ENCODE measurements at places on chromosomes 16 and 17.

DNA sequence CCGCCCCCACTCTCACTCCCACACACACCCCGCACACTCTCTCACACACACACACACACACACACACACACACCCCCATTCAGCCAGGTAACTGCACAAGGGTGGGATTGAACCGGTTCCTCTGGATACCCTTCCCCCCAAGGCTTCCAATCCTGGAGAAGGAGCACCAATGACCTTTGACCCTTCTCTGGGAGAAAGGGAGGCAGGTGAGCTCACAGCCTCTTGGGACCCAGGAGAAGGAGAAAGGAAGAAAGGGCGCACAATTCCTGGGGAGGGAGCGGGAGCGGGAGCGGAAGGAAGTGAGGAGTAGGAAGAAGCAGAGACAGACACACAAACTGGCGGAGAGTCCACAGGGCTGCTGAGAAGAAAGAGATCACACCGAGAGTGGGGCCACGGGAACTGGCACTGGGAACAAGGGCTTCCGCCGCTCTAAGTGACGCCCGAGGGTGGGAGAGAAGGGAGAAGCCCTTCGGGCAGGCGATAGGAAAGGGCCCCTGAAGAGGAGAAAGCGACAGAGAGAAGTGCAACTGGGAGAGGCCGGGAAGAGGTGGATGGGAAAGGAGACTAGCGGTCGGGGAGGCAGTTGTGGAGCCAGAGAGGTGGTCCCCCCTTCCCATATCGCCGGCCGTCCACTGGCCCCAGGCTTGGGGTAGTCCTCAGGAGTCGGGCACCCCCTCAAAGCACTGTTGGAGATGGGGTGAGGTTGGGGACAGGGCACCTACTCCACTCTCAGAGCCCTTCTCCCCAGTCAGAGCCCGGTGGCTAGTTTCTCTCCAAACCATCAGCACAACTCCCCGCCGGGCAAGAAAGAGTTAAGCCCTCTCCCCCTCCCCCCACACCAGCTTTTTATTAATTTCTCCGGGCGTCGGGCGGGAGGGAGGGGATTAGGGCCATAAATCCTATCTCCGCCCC lies 1.3 kb downstream of the SAMD14 start:
- no peak for DNase-seq

- no peak for DNase-seq
These were observed 2.5 kb upstream of the STARD3 start for GRCh38 chr17:39634384-39634871.

DNA sequence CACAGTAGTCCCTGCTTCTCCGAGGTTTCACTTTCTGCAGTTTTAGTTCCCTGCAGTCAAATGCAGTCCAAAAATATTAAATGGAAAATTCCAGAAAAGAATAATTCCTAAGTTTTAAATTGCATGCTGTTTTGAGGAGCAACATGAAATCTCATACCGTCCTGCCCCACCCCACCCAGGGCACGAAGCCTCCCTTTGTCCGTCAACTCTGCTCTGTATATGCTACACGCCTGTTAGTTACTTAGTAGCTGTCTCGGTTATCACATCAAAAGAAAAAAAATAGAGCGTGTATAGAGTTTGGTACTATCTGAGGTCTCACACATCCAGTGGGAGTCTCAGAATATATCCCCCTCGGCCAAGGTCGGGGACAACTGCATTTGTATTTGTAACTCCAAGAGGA lies 129.4 kb upstream of the NOL11 start:
- DNase-seq = no peak

DNA sequence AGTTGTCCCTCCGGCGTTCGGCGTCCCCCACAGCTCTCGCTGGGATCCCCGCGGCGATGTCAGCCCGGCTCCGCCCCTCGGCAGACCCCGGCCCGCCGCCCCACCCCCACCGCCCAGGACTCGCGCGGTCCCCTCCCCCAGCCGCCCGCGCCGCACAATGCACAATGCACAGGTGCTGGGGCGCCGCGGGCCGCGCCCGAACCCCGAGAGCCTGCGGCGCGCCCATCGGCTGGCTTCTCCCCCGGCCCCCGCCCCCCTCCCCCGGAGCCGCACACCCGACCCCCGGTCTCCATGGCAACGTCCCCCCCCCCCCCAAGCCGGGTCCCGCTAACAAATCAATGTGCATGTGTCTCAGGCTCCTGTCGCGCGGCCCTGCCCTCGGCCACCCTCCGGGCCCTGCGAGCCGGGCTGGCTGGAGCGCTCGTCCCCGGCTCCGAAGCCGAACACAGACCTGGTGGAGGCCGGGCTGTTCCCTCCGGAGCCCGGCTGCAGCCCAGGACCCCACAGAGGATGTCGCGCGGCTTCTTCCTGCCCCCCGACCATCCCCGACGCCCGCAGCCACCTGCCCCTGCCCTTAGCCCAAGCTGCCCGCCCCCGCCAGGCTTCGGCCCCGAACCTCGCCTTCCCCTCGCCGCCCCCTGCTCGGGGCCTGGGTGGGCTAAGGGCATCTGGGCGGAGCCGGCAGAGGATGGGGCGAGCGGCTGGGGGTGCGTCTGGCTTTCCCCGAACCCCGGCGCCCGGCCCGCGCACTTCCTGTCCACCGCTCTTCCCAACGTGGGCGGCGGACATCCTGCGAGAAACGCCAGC lies 818 bp upstream of the CBX8 start:
- DNase-seq = no peak

DNA sequence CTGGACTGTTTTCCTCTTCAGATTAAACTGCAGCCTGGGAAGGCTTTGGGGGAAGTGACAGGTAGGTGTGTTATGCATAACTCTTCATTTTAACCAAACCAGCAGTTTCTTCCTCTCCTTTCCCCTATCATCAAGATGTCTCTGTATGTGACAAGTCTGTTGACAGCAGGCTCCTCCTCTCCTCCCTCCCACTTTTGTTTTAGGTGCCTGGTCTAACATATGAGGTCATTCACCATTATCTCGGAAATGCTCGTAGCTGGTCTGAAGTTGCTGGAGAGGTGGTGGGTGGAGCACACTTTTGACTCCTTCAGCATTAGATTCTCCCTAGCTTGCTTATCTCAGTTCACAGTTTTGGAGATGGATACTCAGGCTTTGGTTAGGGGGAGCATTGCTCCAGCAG lies 571.0 kb upstream of the EEF2KMT start:
- no peak for DNase-seq

- DNase-seq = no peak
These were observed 16.0 kb upstream of the HAPSTR1 start for GRCh38 chr16:9075299-9076071.

DNA sequence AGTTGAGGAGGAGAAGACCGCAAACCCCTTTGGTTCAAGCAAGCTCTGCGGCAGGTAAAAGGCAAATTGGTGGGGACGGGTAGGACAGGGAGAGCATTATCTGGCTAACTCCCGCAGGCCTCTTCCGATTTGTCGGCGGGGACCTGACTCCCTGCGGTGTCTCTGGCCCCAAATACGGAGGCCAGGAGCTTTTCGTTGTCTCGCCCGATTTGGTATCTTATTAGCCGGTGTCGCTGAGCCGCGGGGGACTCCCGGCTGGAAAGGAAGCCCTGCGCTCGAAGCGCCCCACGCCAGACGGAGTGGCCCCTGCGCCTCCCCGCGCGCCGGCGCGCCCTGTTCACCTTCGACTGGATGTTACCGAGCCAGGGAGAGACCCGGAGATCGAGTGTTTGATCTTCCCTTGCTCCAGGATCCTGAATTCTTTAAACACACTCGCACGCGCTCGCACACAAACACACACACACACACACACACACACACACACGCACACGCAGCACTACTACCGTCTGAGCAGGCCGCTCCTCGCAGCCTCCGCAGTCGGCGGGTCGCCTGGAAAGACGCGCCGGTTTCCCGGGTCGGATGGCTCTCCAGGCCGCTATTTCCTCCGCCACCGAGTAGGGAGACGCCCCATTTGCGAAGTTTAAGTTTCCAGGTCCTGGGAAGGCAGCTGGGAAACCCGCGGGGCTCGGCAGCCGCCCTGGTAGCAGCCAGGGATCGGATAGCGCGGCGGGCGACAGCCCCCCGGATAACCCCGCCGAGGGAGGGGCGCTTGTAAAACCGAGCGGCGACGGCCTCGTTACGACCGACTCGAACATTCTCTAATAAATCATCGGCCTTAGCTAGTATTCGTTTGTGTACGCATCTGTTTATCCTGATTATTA lies 3.3 kb downstream of the PRAC1 start:
- no peak for DNase-seq

DNA sequence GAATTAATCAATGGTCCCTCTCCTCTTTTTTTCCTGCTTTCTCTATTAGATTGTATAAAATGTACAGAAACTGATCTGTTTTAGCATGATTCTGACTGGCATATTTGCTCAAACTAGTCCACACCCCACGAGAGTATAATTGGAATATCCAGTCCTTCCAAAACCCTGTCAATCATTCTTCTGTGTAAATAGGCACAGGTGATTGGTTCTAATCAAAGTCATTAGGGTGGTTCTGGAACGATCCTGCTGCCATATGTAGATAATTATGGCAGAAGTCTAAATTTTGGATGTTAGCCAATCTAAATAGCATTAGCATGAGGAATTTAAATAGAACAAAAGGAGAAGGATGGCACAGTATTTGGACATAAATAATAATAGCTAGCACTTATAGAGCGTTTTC lies 165.7 kb downstream of the SHISA6 start:
- DNase-seq = no peak

GRCh38 chr16:2150418-2151187 lies 2.2 kb downstream of the RAB26 start:
- DNase-seq = peak; percentile 33

- DNase-seq = no peak
These were observed at the start of gene ABR for GRCh38 chr17:1179818-1180742. TSS of gene ABR (minus strand) at chr17:1179981. CDS start at chr17:1179727, 254 bp downstream.

GRCh38 chr17:77498091-77498741 lies 357.4 kb downstream of the SEC14L1 start:
- no peak for DNase-seq

DNA sequence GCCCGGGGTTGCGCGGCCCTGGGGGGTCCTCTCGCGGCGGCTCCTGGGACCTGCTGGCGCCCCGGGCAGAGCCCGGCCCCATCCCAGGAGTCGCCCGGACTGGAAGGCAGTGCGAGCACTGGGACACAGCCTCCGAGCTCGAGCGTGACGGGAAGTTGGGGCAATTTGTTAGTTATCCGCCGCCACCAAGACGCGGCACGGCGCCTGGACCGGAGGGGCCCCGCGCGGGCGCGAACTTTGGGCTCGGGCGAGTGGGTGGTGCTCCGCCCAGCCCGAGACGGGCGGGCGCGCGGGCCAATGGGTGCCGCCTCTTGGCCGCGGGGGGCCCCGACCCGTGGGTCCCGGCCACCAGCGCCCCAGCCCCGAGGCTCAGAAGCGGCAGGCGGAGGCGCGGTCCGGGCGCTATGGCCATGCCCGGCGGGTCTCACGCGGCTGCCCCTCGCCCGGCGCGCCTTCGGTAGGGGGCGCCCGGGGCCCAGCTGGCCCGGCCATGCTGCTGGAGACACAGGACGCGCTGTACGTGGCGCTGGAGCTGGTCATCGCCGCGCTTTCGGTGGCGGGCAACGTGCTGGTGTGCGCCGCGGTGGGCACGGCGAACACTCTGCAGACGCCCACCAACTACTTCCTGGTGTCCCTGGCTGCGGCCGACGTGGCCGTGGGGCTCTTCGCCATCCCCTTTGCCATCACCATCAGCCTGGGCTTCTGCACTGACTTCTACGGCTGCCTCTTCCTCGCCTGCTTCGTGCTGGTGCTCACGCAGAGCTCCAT lies at the start of gene ADORA2B:
Gene ADORA2B (plus strand): TSS at position 372 of the 768 bp plus-strand sequence. CDS start 119 bp downstream, at position 491.
- DNase-seq = peak; percentile 40

DNA sequence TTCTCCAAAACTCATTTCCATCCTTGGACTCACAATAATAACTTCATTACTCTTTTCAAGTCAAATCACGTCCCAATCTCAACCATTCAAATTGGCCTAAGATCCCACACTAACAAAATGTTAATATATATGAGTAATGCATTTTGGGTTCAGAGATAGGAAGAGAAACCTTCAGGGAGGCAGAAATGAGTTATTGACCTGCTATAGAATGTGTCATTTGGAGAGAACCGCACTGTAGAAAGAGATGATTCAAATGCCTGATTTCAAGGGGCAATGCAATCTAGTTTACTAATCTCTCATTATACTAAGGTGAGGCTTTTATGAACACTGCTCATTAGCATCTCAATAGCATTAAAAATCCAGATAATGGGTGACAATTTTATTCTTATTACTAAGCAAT lies 1595.0 kb upstream of the GOT2 start:
- DNase-seq = no peak

GRCh38 chr16:15780805-15781204 lies 76.0 kb downstream of the MYH11 start:
- DNase-seq = no peak

DNA sequence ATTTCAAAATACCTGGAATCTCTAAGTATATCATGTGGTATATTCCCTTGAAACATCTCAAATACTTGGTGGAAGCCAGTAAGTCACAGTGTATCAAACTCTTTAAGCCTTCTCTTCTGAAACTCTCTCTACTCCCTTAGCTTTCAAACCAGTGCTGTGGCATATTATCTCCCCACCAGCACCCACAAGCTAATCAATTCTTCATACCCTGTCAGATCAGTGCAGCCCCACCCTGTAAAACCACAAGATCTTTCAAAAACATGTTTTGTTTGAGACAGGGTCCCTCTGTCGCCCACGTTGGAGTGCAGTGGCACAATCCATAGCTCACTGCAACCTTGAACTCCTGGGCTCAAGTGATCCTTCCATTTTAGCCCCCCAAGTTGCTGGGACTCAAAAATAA lies 91.6 kb upstream of the C17orf78 start:
- no peak for DNase-seq

DNA sequence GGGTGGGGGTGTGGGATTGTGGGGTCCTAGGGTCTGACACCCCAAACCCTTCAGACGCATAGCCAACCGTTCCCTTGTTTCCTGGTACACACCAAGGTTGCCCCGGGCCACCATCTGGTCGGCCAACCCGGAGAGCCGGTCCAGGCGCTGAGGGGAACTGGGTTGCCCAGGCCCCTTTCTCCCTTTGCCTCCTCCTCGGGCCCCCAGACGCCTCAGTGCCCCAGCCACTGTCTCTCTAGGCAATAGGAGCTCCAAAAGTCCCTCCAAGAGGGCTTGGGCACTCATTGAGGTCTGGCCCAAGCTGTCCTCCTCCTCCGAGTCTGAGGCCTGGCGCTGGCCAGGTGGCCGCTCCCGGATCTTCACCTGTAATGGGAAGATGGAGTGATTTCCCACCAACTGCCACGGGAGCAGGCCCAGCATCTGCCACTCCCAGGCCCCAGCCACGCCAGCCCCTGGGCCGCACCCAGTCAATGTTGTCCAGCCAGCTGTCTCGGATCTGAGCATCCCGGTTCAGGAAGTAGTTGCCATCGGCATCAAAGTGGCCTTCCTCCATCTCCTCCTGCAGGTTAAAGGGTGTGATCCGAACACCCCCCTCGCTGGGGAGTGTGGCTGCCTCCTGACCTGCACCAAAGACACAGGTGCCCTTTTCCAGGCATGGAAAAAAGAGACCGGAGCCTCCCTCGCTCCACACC lies 1.5 kb downstream of the CD2BP2 start:
- DNase-seq = no peak
